ENCODE measurements at places on chromosomes 6 and 20.
A peak's percentile ranks its signal among the peaks of the same experiment; 100 is the strongest.

GRCh38 chr20:63739130-63740069 is at the start of gene SLC2A4RG:
Gene SLC2A4RG, plus strand, starts transcription at chr20:63739776. Its CDS starts 137 bp downstream, at chr20:63739913.
- DNase-seq, result peak; percentile 62

GRCh38 chr6:93915961-93916360 is 496.6 kb upstream of the EPHA7 start:
- DNase-seq, result no peak

DNA sequence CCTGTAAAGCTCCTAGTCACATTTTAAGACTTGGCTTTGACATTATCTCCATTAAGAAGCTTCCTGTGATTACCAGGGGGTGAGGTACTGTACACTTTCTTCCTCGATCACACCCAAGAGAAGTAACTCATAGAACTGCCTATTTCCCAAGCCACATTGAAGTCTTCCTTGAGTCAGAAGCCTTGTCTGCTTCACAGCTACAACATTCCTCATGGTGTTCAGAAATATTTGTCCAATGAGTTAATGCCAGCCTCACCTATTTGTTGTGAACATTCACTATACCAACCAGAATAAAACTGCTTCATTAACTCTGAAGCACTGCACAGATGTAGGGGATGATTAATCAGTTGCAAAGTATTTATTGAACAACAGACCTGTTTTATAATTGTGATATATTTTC is 622.3 kb downstream of the PTPRT start:
- DNase-seq, result no peak

GRCh38 chr20:51469046-51469445 is 73.5 kb downstream of the NFATC2 start:
- no peak for DNase-seq
